Natural killer cell (primary cell): ENCODE measurements at places on chromosomes 1 and 21.

DNA sequence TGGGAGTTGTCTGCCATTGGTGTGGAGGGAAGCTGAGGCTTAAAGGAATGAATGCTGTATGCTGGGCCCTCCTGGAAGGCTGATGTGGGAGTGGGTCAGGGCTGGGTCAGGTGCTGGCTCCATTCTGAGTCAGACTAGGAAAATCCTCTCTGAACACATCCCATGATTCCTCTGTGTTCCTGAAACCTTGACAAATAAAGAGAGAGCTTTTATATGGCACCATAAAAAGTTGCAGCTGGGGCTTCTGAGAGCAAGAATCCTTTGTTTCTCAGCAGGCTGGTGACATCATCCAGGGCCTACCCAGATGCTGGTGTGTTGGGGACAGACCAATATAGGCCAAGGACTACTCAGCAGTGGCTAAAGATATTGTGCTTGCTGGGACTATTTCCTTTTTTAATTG lies 27.8 kb upstream of the NFASC start:
- DNase-seq: no peak

DNA sequence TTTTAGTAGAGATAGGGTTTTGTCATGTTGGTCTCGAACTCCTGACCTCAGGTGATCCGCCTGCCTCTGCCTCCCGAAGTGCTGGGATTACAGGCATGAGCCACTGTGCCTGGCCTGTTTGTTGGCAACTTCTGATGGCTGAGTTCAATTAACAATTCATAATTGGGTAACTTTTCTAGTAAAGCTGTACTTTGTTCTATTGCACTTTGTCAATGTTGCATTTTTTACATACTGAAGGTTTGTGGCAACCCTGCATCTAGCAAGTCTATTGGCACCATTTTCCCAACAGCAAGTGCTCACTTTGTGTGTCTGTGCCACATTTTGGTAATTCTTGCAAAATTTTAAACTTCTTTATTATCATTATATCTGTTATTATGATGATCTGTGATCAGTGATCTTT lies 64.5 kb upstream of the USP24 start:
- no peak for DNase-seq

DNA sequence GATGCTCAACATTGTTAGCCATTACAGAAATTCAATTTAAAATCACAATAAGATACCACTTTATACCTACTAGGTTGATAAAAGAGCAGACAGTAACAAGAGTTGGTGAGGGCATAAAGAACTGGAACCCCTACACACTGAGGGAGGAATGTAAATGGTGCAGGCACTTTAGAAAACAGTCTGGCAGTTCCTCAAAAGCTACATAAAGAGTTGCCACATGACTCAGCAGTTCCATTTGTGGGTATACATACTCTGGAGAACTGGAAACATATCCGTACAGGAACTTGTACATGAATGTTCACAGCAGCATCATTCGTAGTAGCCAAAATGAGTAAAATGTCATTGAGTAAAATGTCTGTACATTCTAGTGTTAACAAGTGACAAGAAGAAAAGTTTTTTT lies 17.0 kb downstream of the NSL1 start:
- no peak for DNase-seq

- DNase-seq: no peak
Measured at GRCh38 chr21:41562101-41563000, 54.4 kb upstream of the TMPRSS2 start.

DNA sequence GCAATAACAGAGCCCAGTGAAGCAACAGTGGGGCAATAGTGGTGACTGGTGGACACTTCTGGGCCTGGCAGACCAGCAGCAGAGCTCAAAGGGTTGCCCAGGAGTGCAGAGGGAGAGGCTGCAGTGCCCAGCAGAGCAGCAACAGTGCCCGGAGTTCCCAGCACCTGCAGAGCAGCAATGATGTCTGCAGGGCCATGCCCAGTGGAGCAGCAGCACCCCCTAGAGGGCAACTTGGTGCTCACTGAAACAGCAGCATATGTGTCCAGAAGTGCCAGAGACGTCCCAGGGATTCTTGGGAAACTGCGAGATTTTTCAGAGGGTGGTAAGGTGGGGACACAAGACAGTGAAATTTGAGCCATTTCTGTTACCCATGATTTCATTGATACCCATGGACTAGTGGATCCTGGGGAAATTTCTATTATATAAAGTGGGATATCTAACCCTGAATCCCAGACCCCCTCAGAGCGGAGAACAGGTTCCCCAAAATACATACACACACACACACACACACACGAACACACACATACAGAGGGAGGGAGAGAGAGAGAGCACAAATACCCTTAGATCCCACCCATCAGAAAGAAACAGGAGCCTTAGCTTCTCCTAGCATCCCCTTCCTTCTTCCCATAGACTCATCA lies 156.9 kb upstream of the GJB5 start:
- peak; percentile 23 for DNase-seq

GRCh38 chr1:154629675-154630073 lies 21.7 kb upstream of the ADAR start:
- DNase-seq: no peak

- DNase-seq: no peak
Measured at GRCh38 chr21:41888749-41889376, 9.7 kb upstream of the PRDM15 start.

DNA sequence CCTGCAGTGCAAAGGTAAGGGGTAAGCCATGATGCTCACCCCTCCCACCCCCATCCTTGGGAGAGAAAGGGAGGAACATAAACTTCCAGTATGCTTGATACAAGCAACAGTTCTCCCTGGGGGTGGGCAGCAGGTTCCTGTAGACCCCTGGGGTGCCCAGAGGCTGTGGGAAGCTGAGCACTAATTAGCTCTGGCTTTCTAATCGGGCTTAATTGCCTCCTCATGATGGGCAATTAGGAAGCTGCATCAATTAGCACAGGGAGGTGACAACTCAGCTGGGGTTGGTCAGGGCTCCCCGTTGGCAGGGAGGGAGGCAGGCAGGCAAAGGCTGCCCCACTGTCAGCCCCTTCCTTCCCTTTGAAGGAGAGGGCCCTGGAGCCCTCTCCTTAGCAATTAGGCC lies 15.7 kb upstream of the LMNA start:
- DNase-seq: no peak

DNA sequence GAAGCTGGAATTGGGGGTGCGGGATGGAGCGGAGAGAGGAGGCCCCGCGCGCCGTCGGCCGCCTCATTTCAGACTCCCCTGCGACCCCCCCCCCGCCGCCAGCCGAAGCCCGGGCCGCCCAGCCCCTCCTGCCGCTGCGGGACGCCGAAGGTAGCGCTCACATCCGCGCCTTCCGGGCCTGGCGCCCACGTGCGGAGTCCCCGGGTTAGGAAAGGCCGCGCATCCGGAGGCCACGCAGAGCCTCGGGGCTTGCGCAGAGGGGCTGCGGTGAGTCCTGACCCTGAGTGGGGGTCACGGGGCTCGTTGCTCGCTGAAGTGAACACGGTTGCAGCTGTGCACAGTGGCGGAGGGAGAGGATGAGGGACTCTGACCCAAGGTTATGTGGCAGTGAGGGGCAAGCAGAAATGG lies 552 bp upstream of the ZNF496 start:
- peak; percentile 46 for DNase-seq

- DNase-seq: no peak
Measured at GRCh38 chr1:151327903-151328674, 873 bp upstream of the PI4KB start.

DNA sequence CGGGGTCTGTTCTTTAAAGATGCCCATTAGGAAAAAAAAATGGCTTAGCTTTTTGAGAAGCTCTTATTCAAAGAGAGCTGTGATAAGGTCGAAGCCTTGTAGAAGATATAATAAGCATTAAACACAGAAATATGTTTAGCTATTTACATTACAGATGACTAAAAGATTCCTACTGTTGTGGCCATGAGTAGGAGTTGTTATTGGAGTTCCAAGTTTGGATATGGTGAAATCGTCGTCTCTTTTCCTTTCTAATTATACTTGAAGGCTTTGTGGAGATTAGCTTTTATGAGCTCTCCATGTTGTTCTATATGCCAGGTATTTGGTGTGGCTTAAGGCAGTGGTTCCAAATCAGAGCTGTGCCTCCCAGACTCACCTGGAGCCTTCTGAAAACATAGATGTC lies 79.9 kb upstream of the LAMC2 start:
- no peak for DNase-seq

- DNase-seq: no peak
Measured at GRCh38 chr1:23651069-23651808, 40.4 kb upstream of the RPL11 start.

DNA sequence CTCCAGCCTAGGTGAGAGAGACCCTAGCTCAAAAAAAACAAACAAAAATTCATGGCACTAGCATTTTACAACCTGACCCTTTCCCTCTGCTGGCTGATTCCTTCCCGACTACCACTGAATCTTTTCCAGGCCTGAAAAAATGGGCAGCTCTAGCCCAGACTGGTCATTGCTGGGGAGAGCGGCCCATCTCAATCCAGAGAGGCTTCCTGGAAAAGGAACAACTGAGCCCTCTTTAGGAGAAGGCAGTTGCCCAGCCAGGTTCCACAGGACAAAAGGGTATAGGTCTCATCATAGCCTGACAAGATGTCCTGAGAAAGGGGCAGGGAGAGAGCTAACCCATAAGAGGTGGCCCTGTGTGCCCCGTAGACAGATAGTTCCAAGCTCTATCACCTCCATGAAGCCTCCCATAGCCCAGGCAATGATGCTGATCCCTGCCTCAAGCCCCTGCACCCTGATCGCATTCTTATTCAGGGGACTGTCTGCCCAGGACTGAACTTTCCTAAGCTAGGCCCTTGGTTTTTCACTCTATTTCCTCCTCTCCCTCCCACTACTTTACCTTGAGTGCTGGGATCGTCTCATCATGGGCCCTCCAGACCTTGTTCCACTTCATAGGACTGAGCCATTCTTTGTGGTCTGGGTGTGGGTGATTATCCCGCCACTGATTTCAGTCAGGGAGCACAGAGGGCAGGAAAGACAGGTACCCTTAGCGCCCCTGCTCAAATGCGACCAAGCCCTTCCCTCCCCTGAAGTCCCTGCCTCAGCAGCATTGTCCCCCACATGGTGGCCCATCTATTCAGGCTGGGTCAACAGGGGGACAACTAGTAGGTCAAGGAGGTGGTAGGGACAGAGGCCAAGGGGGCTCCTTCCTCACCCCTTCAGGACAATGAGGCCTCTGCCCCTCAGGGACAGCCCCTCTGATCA lies 18.2 kb downstream of the RHBG start:
- no peak for DNase-seq

DNA sequence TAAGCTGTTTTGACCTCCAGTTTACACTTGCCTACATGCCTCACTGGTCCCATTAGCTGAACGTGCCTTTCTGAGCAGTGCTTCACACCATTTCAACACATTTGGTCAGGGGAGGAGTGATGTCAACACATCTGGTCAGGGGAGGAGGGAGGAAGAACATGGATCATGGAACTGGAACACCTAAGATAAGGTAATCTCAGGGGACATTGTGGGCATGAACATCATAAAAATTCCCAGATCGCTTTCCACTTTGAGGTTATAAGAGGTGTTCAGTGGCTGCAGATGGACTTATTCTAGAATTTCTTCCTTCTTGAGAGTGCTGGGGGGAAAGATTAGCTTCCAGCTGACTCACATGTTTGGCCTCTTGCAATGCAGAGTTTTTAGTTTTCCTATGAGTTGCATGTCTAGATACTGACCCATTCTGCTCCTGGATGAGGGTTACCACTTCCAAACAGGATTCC lies 2.0 kb downstream of the QSOX1 start:
- no peak for DNase-seq

- no peak for DNase-seq
Measured at GRCh38 chr1:113353580-113353979, 36.7 kb upstream of the MAGI3 start.

DNA sequence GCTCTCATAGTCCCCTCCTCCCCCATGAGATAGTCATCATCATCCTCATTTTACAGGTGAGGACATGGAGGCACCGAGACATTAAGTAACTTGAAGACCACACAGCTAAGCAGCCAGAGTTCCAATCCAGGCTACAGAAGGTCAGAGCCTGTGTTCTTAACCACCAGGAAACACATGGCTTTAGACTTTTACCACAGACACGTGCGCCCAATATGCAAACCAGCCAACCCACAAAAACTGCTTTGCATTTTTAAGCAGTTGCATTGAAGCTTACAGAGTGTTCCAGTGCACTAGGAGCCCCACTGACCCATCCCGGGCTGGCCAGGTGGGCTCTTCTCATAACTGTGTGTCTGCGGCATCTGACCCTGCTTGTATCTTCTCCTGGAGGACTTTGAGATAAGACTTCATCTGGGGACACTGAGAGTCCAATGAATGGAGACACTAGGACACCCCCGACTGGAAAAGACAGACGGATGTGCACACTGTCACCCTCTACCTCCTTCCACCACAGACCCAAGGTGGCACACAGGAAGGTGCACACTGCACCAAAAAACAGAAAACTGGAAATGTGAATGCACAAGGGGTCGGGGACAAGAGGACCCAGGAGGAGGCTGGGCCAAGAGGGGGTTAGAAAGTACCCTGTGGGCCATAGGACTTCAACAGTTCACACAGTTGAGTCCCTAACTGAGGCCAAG lies 56.4 kb downstream of the ETS2 start:
- DNase-seq: no peak

- no peak for DNase-seq
Measured at GRCh38 chr1:69377507-69377906, 190.2 kb upstream of the LRRC7 start.

DNA sequence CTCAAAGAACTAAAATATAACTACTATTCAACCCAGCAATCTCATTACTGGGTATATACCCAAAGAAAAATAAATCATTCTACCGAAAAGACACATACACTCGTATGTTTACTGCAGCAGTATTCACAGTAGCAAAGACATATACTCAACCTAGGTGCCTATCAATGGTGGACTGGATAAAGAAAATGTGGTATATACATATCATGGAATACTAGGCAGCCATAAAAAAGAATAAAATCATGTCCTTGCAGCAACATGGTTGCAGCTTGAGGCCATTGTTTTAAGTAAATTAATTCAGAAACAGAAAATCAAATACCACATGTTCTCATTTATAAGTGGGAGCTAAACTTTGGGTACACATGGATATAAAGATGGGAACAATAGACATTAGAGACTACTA lies 266.2 kb upstream of the POU3F1 start:
- DNase-seq: no peak

DNA sequence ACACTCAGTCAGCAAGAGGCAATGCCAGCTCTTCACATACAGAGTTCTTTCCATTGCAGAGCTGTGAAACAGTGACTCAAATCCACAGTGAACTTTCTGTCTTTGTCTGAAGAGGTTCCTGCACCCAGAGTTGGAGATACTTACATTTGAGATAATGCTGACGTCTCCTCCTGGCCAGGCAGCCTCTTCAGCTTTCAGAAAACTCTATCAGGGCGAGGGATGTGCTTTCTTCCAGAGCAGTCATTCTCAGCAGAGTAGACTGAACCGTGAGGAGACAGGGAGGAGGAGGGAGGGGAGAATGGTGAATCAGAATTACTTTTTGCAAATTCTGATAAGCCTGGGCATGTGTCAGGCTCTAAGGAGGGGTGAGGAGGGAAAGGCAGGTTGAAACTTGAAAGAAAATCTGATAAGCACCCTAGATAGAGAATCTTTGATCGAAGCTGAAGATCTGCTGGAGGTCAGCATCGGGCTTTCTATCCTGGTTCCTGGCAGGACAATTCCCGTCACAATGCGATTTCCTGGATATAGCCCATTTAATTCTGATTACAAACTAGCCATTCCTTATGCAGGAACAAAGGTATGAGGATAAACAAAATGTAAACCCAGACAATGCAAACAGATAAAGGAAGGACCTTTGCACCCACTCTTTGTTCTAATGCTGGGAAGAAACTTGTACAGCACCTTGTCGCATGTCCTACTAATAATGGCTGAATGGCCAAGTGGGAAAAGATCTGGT lies 18.9 kb upstream of the NID1 start:
- DNase-seq: no peak
